ENCODE measurements at places on chromosomes 7 and 10. TPM values are rescaled to one million over a fixed set of nuclear protein-coding genes. Genes with fewer than 3 reads are reported as not detected.

DNA sequence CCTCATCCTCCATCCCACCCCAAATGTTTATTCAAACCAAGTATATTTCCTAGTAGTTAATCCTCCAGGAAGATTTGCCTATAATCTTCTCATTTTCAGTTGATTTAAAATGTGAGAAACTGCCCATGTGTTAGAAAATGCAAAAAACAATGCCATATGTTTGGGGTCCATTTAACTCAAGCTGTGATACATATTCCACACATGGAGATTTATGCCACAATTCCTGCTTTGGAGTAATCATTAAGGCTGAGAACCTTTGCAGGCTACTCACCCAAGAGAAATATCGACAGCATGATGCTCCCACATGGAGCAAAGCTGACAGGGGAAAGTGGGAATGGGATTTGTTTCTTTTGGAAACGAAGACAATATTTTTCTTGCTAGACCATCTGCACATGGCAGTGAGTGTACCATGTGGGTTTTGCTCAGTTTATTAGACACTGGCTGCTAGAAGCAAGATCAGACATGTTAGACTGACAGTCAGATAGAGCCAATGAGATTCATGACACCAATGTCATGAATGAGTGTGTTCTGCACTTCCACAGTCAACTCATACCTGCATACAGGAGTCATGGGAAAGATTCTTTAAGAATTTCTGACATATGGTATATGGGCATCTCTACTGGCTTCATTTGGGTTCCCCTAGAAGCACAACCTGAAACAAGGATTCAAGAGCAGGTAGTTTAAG, 3.4 kb upstream of the GRM8 start:
- peak; percentile 99 for DNase-seq

The BMPER gene
- polyA plus RNA-seq, result 2.1 TPM

The ZNF117 gene
- polyA plus RNA-seq, result 1.1 TPM

The BLNK gene
- polyA plus RNA-seq, result 1.0 TPM

The LIPF gene
- polyA plus RNA-seq, result not detected

The GATA3 gene
- not detected for polyA plus RNA-seq

DNA sequence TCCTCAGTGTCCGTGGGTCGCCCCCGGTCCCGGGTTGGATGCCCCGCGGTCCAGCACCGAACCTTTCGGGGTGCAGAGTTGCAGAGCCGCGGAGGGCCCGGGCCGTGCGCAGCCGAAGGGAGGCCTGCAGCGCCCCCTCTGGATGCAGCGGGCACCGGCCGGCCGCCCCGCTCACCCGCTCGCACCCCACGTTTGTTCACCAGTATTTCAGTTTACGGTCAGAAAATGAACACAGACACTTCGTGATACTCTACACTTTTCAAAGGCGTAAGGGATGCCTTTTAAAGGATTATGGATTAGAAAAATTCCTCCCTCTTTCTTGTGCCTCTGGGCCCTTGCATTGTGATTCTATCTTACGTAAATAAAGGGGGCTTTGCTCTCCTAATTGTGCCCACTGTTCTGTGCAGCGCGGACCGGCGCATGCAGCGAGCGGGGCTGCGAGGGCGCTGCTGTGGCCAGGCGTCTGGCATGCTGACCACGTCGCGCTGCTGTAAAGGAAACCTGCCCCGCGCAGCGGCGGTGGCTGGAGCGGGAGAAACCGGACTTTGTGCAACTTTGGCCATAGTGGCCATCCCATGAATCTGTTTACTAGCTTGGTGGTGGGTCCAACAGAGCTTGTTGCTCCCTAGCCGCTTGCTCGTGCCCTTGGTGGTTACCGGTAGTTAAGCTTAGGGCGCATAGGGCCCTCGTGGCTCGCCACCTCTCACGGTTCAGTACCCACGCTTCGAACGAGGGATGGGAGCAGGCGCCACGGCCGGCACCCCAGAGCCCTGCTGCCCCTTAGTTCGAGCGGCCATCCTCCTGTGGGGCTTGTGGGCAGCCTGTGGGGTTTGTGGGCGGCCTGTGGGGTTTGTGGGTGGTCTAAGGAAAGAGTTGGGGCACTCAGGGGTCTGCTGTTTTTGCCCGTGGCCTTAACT, 739 bp upstream of the MEST start:
- peak; percentile 56 for DNase-seq

DNA sequence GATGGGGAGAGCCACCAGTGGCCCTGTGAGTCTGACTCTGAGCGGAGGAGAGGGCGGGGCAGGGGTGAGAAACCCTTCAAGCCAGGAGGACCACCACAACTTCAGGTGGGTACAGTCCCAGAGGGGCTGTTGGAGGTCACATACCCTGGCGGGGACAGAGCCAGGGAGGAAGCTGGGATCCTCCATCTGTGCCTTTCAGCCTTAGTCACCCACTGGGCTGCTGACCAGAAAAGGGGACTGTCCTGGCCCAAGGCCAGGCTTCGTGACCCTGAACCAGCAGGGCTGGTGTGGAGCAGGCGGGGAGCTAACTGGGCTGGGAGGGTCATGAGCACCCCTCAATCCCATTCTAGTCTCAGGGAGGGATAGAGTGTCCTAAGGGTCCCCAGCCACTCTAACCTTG, 1.5 kb upstream of the CALHM3 start:
- no peak for DNase-seq

- no peak for DNase-seq
These were observed 41.9 kb downstream of the PRSS2 start for GRCh38 chr7:142812437-142813215.

DNA sequence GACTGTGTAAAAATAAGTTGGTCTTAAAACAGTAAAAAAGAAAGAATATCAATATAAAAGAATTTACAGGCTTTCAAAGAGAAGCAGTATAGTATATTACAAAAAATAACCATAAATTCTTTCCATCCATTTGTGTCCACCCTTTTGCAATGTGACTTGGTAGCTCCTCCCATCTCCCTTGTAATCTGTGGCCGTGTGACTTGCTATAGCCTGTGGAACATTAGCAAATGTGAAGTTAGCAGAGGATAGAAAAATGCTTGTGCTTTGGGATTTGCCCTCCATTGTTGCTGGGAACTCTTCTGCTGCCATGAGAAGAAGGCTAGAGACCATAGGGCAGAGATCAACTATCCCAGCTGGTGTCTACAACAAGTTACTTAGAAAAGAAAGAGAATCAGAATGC, 30.2 kb downstream of the KLHL7 start:
- DNase-seq, result no peak

- DNase-seq, result no peak
These were observed 252.7 kb upstream of the CSTF2T start for GRCh38 chr10:51952056-51952455.

GRCh38 chr10:34962866-34963265, 127.3 kb downstream of the CUL2 start:
- no peak for DNase-seq

DNA sequence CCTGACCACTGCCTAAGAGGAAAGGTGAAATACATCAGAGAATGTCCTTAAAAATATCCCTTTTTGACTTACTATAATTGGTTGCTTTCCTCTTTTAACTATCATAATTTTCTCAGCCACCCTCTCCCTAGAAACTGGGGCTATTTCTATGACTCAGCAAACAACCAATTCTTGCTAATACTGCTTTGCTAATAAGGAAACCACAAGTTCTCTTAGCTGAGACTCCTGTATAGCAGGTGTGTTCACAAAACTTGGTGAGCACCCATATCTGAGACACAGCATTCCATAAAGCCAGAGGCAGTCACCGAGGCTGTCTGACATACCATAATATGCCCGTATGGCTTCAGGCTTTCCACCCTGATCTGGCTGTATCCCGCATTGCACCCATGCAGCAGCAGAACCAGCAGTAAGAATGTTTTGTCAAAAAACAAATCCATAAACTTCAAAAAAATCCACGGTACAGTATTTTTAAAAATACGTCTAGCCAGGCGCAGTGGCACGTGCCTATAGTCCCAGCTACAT, 191.7 kb upstream of the C7orf33 start:
- DNase-seq, result no peak

Measured in brain (organoid and tissue), 16 donors.